ENCODE measurements at places on chromosomes 5 and 9. TPM values are rescaled to one million over a fixed set of nuclear protein-coding genes. Genes with fewer than 3 reads are reported as not detected.

DNA sequence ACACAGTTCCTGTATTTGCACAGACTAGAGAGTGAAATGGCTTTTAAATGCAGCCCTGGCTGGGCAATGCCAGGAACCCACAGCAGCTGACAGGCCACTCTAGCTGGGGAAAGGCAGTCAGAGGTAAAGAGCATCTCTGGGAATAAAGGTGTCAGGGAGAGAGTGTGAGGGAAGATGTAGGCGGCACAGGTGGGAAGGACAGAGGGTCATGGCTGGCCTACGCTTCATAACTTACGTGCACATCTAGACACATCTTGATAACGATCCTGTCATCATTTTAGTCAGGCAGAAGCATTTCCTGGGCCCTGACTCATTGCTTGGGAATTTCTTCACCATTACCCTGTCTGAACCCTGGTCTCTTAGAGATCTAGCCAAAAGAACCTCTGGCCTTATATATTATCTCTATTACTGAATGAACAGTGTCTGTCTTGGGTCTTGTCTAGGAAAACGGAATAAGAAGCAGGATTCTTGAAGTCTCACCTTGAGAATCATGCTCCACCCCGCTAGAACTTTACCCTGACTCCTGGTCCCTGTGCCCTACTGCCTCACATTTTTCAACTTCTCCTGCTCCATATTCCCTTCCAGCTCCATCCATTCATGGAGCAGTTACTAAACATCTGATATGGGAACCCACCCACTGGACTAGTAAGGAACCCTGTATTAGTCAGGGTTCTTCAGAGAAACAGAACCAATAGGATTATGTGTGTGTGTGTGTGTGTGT, 106.4 kb upstream of the ELL2 start:
- no peaks in the 10 kb centered on the region for H3K36me3 ChIP-seq
- no peaks in the 10 kb centered on the region for H3K27me3 ChIP-seq
- peaks cover 27% of the 10 kb centered on the region for H3K4me1 ChIP-seq
- peak; percentile 77 for DNase-seq
- peak overlapping the region; percentile 29 for H3K4me3 ChIP-seq

GRCh38 chr5:173720286-173720952, 104.0 kb upstream of the BOD1 start:
- H3K4me1 ChIP-seq: no peaks in the 10 kb centered on the region
- H3K36me3 ChIP-seq: no peaks in the 10 kb centered on the region
- DNase-seq: no peak
- H3K27ac ChIP-seq: no peak overlapping the region
- no peak overlapping the region for H3K4me3 ChIP-seq

Gene GAS1
- 0.07 TPM for total RNA-seq

DNA sequence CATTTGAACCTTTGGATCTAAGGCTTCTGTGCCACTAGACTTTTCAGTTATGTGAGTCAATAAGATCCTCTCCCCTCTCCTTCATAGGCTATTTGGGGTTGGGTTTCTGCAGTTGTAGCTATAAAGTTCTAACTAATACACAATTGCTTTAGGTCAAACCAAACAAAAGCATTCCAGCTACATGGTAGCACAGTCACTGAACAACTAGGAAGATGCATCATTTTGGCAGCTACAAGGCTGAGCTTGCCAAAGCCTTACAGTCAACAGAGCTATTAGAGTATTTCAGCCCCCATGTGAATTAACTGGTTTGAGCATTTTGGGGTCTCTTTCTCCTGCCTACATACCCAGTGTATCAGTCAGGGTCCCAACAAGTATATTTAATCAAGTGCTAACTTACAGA, 234.6 kb downstream of the ZNF608 start:
- H3K27ac ChIP-seq: no peak overlapping the region
- no peaks in the 10 kb centered on the region for H3K27me3 ChIP-seq
- H3K36me3 ChIP-seq: no peaks in the 10 kb centered on the region
- H3K4me1 ChIP-seq: no peaks in the 10 kb centered on the region

- H3K27ac ChIP-seq: no peak overlapping the region
- no peak overlapping the region for H3K4me3 ChIP-seq
- H3K36me3 ChIP-seq: no peaks in the 10 kb centered on the region
- peaks cover 24% of the 10 kb centered on the region for H3K4me1 ChIP-seq
- no peaks in the 10 kb centered on the region for H3K27me3 ChIP-seq
- no peak for DNase-seq
These were observed 132.5 kb upstream of the ADRA1B start for GRCh38 chr5:159783726-159784247.

GRCh38 chr5:116402235-116402634, 172.4 kb downstream of the SEMA6A start:
- no peak for DNase-seq
- H3K4me1 ChIP-seq: no peaks in the 10 kb centered on the region
- H3K36me3 ChIP-seq: no peaks in the 10 kb centered on the region
- H3K27ac ChIP-seq: no peak overlapping the region
- no peak overlapping the region for H3K4me3 ChIP-seq

Gene CRB2
- total RNA-seq: 0.07 TPM

GRCh38 chr9:1617419-1617818, 397.7 kb upstream of the SMARCA2 start:
- H3K27me3 ChIP-seq: no peaks in the 10 kb centered on the region
- no peak overlapping the region for H3K4me3 ChIP-seq
- H3K4me1 ChIP-seq: no peaks in the 10 kb centered on the region
- no peak for DNase-seq
- H3K36me3 ChIP-seq: no peaks in the 10 kb centered on the region

DNA sequence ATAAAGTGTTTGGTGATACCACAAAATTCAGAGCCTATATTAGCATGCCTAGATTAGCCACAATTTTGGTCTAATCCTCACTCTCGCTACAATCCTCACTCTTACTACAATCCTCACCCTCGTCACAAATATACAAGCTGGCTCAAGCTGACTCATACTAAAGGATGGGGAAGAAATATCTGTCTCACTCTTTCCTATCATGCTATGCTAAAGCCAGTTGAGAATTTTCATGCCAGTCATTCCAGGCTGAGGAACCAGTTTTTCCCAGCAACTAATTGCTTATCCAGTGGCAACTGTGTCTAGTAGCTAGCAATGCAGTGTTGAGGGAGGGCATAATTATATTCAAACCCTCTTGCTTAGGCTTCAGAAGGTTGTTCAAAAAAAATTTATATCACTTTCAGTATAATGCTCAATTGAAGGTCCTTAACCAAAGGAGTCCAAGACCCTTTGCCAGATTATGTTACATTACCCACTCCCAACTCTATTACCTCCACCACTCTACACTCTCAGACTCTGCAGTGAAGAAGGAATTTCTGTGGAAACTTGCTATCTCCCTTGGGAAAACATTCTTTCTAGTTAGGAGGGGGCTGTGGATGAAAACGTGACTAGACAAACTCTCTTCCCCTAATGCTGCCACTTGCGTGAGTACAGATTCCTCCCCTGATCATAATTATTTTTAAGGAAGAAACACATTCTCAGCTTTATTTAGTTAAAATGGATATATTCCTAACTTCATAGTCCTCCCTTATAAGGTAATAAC, 810.3 kb upstream of the ACO1 start:
- no peaks in the 10 kb centered on the region for H3K4me1 ChIP-seq
- no peak overlapping the region for H3K4me3 ChIP-seq
- DNase-seq: no peak
- H3K27me3 ChIP-seq: no peaks in the 10 kb centered on the region
- H3K27ac ChIP-seq: no peak overlapping the region

Gene FCN2
- total RNA-seq: not detected

Gene F12
- 30.0 TPM for total RNA-seq

Gene TYRP1
- total RNA-seq: not detected

DNA sequence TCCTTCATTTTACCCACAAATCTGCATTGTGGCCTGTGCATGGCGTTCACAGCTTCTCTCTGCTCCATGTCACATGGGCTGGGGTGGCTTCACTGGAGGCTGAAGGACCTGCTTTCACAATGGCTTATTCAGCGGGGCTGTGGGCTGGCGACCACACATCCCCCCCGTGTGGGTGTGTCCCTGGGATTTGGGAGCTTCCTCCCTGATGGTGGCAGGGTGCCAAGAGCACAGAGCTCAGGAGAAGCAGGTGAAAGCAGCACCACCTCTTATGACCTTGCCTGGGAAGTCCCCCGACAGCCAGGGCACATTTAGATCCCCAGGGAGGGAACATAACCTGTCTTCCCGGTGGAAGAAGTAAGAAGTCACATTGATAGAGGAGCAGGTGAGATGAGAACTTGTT, 5.0 kb upstream of the MED10 start:
- no peak overlapping the region for H3K27ac ChIP-seq
- H3K4me1 ChIP-seq: peaks cover 7% of the 10 kb centered on the region
- H3K27me3 ChIP-seq: peaks cover 16% of the 10 kb centered on the region
- no peak for DNase-seq
- no peak overlapping the region for H3K4me3 ChIP-seq
- no peaks in the 10 kb centered on the region for H3K36me3 ChIP-seq

GRCh38 chr9:88143179-88143578, 4.9 kb upstream of the SPATA31C2 start:
- DNase-seq: no peak
- no peaks in the 10 kb centered on the region for H3K36me3 ChIP-seq
- H3K4me1 ChIP-seq: no peaks in the 10 kb centered on the region
- no peak overlapping the region for H3K4me3 ChIP-seq
- H3K27me3 ChIP-seq: 0 out of 2 replicates have a peak, but pooled peaks cover 5% of the 10 kb centered on the region

Gene KLF4
- total RNA-seq: 92.8 TPM

DNA sequence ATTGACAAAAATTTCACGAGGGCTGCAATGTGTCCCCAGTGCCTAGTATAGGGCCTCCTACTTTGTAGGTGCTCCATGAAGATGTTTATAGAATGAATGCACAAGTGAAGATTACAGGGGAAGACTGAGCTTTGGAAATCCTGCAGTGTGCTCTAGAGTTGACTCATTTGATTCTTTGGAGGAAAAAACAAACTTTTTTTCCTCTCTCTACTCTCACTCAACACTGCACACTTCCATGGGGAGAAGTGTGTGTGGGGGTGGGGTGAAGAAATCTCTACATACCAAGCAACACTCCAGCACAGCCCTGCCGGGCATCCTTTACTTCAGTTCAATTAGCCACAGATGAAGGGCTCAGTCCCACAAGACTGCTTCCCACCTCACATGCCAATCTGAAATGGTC, 49.4 kb upstream of the KLF9 start:
- no peak overlapping the region for H3K4me3 ChIP-seq
- DNase-seq: no peak
- no peaks in the 10 kb centered on the region for H3K27me3 ChIP-seq

DNA sequence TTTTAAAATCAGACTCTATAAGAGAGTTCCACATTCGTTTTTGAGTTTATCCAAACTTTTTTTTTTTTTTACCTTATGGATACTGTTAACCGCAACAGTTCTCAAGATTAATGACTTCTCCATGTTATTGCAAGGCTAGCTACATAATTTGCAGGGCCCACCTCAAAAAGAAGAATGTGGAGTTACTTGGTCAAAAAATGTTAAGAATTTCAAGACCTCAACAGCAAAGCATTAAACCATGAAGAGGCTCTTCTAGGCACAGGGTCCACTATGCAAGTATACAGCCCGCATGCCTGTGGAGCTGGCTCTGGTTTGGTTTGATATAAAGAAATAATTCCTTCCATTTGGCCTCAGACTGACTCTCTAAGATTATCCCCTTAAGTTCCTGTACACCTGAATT, 133.3 kb upstream of the TLX3 start:
- no peaks in the 10 kb centered on the region for H3K27me3 ChIP-seq
- DNase-seq: no peak
- no peaks in the 10 kb centered on the region for H3K36me3 ChIP-seq
- H3K27ac ChIP-seq: no peak overlapping the region

Gene PFN3
- not detected for total RNA-seq

DNA sequence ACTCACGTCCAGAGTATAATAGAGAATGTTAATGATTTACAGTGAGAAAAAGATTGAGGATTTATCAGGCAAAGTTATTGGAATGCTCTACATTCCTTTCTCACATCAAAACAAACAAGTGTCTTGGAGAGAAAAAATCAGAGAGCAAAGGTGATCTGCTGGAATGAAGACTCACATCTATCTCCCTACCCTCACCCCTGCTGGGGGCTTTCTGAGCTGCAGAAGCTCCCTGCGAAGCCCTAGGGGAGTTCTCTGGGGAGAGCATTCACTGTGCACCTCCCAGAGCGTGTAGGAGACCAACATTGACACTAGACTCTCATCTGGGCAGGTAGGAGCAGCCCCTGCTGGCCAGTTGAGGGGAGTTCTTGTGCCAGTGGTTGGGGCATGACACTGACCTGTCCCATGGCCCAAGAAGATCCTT, 76.6 kb upstream of the ADAMTS16 start:
- DNase-seq: no peak
- H3K27me3 ChIP-seq: peaks cover 23% of the 10 kb centered on the region
- no peak overlapping the region for H3K27ac ChIP-seq

Gene PCDHA1
- not detected for total RNA-seq

DNA sequence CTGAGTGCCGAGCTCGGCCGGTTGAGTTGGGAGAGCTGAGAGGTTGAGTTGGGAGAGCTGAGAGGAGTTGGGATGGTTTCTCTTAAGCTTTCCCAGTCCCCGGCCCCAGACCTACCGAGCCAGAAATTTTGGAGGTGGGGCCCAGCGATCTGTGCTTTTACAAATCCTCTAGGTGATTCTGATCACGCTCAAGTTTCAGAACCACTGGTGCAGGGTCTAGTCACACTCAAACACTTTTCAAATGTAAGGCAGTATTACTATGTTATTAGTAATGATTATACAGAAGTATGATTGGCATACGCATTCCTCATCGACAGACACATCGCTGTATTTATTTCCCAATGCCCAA, 256 bp upstream of the CLINT1 start:
- H3K27me3 ChIP-seq: no peaks in the 10 kb centered on the region
- H3K4me3 ChIP-seq: peak overlapping the region; percentile 82
- no peak for DNase-seq

DNA sequence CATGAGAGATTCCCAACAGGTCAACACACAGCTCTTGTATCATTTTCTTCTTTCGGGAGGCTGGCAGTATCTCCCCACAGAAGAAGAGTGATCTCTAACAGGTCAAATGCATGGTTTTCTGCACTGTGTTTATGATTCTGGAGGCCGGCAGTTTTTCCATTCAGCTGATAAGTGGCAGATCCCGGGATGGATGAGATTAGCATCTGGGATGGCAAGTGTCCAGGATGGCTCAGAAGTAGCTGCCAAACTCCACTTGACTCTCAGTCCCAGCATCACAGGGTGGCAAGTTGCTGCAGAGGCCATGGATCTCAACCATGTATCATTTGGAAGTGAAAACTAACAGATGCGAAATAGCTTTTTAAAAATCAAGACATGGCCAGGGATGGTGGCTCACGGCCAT, 97.8 kb upstream of the SLC44A1 start:
- no peak overlapping the region for H3K4me3 ChIP-seq
- no peak for DNase-seq
- no peaks in the 10 kb centered on the region for H3K36me3 ChIP-seq
- no peaks in the 10 kb centered on the region for H3K4me1 ChIP-seq

DNA sequence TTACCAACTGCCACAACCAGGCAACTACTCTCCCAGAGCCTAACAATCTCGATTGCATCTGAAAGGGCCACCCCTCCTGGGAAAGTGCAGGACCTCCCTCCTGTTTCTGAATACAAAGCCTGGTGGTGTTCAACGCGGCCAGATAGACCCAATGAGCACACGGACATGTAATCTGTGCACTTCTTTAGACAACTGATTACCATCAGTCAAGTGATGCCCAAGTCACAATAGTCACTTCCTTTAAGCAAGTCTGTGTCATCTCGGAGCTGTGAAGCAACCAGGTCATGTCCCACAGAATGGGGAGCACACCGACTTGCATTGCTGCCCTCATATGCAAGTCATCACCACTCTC, 739 bp downstream of the C9orf72 start:
- no peaks in the 10 kb centered on the region for H3K36me3 ChIP-seq
- no peak for DNase-seq
- H3K4me3 ChIP-seq: peak overlapping the region; percentile 86
- H3K27ac ChIP-seq: peak overlapping the region; percentile 45
- H3K27me3 ChIP-seq: no peaks in the 10 kb centered on the region

Gene HAVCR1
- total RNA-seq: not detected

Gene SLC28A3
- not detected for total RNA-seq

- H3K4me3 ChIP-seq: no peak overlapping the region
- H3K4me1 ChIP-seq: peaks cover 9% of the 10 kb centered on the region
- H3K27me3 ChIP-seq: no peaks in the 10 kb centered on the region
- DNase-seq: no peak
These were observed 51.1 kb downstream of the C9orf152 start for GRCh38 chr9:110156902-110157301.

Data from HCT116 (cell line).